Natural killer cell treated with Interleukin-12 subunit alpha and Interleukin-12 subunit beta and Interleukin-15 and Interleukin-18, amount 100 ng/mL, for 72 hours (primary cell): ENCODE measurements at places on chromosomes 12 and 14.

- DNase-seq: no peak
These were observed 4.8 kb downstream of the TULP3 start for GRCh38 chr12:2895511-2895910.

- DNase-seq: no peak
These were observed 15.7 kb downstream of the ABHD4 start for GRCh38 chr14:22613736-22614239.

GRCh38 chr14:21205678-21206581, 50.1 kb upstream of the OR5AU1 start:
- DNase-seq: no peak

- DNase-seq: no peak
These were observed 485.6 kb downstream of the LRIG3 start for GRCh38 chr12:58434726-58435125.

GRCh38 chr12:6699989-6700645, 498 bp downstream of the PIANP start:
- no peak for DNase-seq

DNA sequence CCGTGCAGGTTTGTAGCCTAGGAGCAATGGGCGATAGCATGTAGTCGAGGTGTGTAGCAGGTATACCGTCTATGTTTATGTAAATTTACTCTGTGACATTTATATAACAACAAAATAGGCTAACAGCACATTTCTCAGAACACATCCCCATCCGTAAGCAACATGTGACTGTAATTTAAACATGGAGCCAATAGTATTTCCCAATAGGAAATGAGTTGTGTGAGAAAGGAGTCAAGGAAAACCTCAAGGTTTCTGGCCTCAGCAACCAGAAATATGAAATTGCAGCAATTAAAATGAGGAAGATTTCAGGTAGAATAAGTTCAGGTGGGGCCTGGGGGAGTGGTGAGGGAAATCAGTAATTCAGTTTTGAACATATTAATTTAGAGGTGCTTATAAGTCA, 136.0 kb downstream of the MSRB3 start:
- no peak for DNase-seq

- no peak for DNase-seq
These were observed 33.1 kb downstream of the MAP3K9 start for GRCh38 chr14:70776197-70776596.

GRCh38 chr14:31932675-31933074, 144.4 kb upstream of the ARHGAP5 start:
- DNase-seq: no peak

- no peak for DNase-seq
These were observed 327.1 kb upstream of the FKBP4 start for GRCh38 chr12:2467447-2468195.

- DNase-seq: no peak
These were observed 29.3 kb downstream of the CD9 start for GRCh38 chr12:6229224-6230218.

DNA sequence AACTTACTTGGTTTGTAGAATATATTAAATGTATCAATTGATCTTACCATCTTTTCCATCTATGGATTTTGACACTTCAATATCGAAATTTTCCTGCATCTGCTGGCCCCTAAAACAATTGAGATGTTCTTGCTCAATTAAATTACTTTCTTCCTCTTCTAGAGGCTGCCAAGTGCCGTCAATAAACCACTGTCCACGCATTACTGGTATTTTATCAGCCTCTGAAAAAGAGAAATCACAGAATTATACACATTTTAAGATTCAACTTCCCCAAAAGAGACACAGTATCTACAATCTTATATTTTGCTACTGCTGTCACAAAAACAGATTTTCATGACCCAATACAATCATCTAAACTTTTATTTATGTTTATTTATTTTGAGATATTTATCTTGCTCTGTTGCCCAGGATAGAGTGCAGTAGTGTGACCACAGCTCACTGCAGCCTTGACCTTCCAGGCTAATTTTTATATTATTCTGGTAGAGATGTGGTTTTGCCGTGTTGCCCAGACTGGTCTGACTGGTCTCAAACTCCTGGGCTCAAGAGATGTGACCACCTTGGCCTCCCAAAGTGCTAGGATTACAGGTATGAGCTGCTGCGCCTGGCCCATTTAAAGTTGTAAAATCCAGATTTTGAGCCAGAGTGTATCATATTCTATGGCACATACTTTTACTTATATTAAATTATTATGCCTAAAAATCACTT, 49.3 kb downstream of the DDHD1 start:
- DNase-seq: no peak

- no peak for DNase-seq
These were observed 94.5 kb downstream of the TTC7B start for GRCh38 chr14:90721619-90722305.

DNA sequence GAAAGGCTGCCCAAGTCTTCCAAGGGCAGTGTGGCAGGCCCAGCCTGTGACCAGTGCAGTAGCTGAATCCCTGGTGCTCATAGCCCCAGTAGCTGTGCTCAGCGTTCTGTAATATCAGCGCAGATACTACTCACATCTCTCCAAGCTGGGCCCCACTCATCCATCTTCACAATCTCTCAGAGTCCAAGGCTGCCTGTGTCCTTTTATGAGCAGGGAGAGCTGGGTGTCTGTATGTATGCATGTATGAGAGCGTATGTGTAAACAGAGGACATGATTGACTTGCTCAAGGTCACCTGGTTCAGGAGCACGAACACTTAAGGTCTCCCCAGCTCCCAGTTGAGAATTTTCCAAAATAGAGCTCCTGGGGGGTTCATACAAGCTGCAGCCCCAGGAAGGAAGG, 5.4 kb downstream of the AQP6 start:
- DNase-seq: no peak

- DNase-seq: no peak
These were observed 228.5 kb downstream of the PTPRO start for GRCh38 chr12:15550793-15551192.

DNA sequence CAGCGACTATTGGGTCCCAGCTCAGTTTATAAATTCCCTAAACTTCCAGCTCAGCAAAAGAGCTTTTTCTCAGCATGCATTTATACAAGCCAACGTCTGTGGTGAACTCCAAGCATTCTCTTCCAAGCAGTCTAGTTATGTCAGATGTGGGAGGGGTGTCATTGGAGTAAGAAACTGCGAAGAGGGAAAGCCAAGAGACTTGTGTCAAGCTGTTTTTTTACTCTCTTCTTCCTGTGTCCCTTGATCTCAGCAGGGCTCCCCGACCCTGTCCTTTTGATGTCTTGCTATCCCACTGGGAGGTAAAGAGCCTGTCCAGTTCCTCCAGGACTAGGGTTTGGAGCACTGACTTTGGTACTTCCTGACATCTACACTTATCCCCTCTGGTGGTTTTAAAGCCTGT, 69.0 kb downstream of the PPM1H start:
- no peak for DNase-seq

DNA sequence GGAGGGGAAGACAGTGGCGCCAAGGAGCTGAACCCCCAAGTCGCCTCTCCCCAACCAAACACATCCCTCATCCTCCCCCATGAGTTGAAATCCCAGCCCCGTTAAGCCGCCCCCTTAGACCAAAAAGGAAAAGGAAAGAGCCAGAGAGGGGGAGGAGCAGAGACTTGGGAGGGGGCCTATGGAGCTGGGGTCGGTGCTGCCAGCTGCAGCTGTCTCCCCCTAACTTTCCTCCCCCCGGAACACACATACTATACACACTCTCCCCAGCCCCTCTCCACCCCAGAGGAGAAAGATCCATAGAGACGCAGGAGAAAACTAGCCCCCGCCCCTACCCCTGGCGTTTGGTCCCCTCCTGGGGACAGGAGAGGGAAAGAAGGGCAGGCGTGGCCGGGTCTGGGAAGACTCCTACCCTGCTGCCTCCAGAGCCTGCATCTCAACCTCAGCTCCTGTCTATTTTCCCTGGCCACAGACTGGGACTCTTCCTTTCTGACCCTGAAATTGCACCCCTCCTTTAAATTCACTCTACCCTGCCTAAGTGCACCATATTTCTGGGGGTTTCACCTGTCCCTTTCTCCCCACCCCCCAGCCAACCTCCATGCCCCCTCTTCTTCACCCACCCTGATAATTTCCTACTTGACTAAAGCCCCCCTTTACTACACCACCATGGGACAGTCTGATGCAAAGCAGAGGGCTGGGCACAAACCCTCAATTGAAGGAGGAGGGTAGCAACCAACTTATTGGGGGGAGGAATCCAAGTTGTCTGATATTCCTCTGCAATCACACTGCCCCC, 1.7 kb upstream of the HOXC9 start:
- no peak for DNase-seq

- no peak for DNase-seq
These were observed 142.8 kb upstream of the TMCC3 start for GRCh38 chr12:94793191-94793595.

DNA sequence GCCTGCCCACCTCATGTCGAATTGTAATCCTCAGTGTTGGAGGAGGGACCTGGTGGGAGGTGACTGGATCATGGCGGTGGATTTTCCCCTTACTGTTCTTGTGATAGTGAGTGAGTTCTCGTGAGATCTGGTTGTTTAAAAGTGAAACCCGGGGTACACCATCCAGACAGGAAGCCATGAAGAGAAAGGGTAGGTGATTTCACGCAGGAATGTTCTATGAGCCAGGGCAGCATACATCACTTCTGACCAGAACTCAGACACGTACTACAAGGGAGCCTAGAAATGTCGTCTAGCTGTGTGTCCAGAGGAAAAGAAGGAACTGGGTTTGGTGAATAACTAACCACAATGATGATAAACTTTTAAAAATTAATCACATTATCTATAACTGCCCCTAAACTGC, 80.6 kb downstream of the ANO4 start:
- DNase-seq: no peak

DNA sequence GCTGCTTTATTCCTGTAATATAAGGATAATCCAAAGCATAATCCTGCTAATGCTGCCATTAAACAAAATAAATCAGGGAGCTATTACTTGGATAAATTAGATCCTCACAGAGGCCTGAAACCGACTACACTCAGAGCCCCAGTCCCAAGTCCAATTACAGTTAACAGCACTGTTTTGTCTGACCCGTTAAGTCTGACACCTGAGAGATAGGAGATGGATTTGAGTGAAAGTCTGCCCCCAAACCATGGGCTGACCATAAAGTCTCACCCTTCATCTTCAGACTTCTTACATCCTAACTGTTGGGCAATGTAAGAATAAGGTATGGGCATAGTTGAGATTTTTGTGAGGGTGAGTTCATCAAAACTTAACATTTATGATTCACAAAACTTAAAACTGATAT, 181.7 kb downstream of the PLCZ1 start:
- DNase-seq: no peak

DNA sequence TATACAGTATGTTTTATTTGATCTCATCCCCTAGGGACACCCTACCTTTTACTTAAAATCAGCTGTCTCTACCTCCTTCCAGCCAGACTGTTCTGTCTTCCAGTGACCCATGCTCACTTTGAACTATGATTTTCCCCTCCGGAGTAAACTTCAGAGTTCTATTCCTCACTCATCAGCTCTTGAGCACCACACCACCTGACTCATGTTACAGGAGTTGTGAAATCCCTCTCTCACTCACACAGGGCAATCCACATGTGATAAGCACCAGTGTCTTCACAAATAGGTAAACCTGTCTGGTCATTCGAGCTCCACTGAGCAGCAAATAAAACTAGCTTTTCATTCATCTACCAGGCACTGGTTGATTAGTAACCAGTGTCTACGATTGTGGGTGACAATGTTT, 177.3 kb upstream of the BMP4 start:
- no peak for DNase-seq

DNA sequence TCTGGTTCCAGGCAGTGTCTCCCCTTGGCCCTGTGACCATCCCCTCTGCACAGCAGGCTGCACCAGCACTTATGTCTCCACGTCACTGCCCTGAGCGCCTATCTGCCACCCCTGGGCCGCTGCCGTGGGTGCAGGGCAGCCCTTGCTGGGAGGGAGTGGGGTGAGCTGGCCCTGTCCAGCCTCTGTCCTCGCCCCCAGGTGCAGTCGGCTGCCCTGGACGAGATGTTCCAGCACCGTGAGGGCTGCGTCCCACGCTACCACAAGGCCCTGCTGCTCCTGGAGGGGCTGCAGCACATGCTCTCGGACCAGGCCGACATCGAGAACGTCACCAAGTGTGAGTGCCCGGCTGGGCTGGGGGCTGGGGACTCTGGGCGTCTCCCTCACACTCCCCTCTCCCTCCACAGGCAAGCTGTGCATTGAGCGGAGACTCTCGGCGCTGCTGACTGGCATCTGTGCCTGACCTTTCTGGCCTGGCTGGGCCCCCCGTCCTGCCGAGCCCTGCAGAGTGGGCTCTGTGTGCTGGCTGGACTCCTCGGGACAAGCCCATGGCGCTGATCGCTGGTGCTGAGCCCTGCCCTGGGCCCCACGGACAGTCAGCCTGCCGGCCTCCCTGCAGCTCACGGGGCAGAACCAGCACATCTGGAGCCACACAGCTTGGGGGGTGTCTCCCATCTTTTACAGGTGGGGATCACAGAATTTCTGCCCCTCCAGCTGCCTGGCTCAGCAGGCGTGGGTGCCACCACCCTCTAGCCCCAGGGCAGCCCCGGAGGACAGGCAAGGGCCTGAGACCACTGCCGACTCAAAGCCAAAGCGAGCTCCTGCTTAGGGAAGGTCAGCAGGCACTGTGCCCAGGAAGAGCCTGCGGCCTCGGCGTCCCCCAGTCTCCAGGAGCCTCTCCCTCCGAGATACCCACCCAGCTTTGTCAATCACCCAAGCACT, 7.9 kb upstream of the PUS1 start:
- no peak for DNase-seq
